ENCODE measurements at places on chromosomes 7 and 10.

GRCh38 chr10:43239756-43240155 is 27.1 kb downstream of the RASGEF1A start:
- DNase-seq, result no peak

GRCh38 chr10:98431016-98431415 is 15.7 kb downstream of the HPS1 start:
- no peak for DNase-seq

GRCh38 chr10:58723966-58724365 is 211.3 kb downstream of the BICC1 start:
- no peak for DNase-seq

DNA sequence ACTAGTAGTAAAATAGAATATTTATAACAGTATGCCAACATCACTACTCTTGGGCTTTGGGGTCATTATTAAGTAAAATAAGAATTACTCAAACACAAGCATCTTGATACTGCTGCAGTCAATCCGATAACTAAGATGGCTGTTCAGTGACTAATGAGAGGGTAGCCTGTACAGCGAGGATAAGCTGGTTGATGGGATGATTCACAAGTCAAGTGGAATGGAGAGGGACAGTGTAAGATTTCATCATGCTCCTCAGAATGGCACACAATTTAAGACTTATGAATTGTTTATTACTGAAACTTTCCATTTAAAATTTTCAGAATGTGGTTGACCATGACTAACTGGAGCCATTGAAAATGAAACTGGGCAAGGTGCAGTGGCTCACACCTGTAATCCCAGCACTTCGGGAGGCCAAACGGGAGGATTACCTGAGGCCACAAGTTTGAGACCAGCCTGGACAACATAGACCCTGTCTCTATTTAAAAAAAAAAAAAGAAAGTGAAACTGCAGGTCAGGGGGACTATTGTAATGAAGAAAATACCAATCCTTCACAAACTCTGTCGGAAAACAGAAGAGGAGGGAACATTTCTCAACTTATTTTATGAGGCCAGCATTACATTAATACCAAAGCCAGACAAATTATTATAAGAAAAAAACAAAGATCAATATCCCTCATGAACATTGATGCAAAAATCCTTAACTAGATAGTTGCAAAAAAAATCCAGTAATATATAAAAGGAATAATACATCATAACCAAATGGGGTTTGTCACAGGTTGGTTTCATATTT is 11.2 kb downstream of the AVL9 start:
- peak; percentile 17 for DNase-seq

GRCh38 chr7:29146057-29146706 is at the start of gene CPVL:
TSS of gene CPVL (minus strand) at chr7:29146537. CDS start at chr7:29121061, 25,476 bp downstream.
- no peak for DNase-seq

- DNase-seq, result no peak
These were observed 3.7 kb upstream of the TCTN3 start for GRCh38 chr10:95697429-95697828.

- no peak for DNase-seq
These were observed 62.9 kb upstream of the CAMK2B start for GRCh38 chr7:44388089-44388970.

GRCh38 chr10:118497227-118497626 is 98.2 kb downstream of the PRLHR start:
- DNase-seq, result no peak

DNA sequence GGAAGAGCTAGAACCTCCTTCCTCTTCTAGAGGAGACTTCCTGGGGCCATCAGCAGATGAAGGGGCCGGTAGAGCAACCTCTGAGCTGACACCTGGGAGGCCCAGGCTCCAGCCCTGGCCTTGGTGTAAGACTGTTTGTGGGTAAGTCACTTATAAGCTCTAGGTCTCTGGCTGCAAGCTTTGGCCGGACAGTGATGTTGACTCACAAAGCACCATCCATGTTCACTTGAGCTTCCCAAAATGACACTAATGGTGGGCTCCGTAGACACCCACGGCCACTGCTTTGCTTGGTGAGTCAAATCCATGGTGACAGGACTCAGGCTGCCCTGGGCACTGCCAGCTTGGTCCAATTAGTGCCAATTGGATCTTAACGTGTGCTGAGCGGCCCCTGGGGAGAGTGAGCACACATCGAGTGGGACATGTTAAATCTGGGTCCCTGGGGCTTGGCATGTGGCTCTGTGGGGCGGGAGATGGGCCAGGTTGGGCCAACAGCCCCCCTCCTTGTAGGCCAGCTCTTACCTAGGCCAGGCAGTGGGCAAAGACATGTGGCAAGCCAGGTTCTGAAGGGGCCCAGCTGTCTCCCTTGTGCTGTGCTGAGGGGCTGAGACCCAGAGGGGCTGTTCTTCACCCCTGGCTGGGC is 16.7 kb downstream of the NEURL1 start:
- DNase-seq, result no peak

- no peak for DNase-seq
These were observed 31.7 kb downstream of the PODXL start for GRCh38 chr7:131524703-131525102.

DNA sequence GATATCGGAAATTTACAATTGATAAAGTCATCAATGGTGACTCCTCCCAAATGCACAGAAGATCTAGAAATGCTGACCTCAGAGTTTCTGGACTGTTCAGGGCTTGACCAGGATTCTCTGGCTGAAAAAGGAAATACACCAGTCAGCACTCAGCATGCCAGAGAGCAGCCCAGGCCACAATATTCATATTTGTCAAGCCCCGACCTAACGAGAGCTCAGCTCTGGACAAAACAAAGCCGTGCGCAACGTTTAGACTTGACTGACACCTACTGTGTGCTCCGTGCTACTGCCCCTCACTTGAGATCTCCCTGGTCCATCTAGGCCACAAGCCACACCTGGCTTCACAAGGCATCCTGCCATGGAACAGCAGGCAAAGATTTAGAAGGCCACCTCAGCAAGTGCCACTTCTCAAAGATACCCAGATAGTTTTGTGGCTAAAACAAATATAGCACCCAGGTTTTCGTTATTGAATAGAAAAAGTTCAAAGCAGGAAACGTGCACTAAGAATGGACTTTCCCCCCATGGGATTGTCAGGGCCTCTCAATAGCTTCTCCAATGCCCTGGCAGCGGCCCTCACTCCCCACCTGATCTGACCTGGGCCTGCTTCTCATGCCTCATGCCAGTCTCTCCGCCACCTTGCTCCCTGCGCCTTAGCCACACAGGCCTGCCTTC is 218.3 kb downstream of the FAM107B start:
- no peak for DNase-seq
